ENCODE measurements at places on chromosomes 3 and 15.

DNA sequence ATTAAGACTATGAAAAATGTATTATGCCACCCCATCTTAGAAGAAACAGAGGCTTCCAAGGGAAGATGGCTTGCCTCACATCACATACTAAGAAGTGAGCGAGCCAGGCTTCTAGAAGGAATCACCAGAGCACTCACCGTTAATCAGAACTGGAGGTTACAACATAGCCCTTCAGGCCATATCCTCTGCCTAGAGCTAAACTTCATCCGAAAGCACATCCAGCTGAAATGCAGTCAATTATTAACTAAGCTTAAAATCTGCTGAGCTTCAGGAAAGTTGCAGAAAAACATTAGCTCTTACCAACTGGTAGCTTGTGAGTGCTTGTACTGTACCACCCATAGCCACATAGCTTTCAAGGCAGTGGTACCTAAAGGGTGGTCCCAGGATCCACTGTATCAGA lies 483.2 kb downstream of the TBL1XR1 start:
- DNase-seq: no peak

DNA sequence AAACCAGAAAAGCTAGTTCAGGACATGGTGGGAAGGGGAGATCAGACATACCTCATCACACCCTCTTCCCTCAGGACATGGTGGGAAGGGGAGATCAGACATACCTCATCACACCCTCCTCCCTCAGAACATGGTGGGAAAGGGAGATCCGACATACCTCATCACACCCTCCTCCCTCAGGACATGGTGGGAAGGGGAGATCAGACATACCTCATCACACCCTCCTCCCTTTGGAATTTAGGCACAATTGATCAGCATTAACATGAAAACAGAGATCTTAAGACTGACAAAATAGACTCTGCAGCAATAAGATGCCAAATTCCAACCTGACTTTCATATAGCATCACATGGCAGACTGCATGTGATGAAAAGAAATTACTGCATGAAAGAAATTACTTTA lies 412.7 kb upstream of the ZNF717 start:
- no peak for DNase-seq

GRCh38 chr15:87901926-87902690 lies 354.4 kb downstream of the NTRK3 start:
- DNase-seq: no peak

DNA sequence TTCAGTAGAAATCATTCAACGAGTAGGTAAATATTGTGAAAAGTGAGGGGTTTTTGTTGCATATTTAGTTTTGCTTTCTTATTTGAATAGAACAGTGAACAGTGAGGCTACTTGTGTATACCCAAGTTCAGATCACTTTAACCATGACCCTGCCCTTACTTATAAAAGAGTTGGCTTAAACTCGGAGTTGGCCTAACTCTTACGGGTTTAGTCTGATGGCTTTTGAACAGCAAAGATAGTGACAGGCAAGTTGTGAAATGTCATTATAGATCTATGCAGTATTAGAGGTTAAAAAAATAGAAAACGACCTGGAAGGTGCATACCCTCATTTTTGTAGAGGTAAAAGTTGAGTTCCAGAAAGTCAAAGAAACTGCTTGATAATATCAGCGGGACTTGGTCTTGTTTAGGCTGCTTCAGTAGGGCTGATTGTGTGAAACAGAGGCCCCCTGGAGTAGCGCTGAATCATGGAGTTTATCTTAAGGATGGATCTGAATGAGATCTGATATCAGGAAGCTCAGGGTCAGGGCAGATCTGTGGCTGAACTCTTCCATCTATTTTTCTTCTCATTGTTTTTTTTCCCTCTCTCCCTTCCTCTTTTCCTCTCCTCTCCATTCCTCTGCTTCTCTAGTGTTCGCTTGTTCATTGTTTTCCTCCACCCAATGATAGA lies 359.8 kb downstream of the LPP start:
- no peak for DNase-seq

DNA sequence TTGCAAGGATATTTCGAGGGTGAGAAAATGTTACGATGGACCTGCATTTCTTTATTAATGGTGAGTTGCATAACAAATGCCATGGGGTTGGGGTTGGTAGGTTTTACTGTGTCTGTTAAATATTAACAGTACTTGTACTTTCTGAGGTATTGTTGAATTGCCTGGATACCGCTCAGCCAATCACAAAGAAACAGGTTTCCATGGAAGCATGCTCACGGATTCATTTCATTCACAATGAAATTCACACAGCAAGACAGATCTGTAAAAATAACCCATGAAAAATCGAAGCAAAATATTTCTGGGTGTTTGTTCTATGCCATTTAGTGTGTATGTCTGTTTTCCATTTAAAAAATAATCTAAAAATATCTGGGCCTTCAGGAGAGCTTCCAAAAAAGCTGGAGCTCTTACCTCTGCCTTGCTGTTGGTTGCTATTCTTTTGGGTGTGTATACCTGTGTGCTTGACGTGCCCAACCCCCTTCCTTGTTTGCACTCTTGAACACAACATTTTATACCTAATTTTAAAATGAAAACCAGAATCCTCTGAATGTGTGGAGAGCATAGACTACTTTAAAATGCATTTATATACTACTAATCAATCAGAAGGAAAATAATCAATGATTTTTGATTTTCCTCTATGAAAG lies 479.8 kb upstream of the TBL1XR1 start:
- DNase-seq: no peak

- DNase-seq: no peak
These were observed 7.8 kb downstream of the MFSD1 start for GRCh38 chr3:158809642-158810041.

GRCh38 chr3:37729119-37729518 lies 132.6 kb upstream of the CTDSPL start:
- DNase-seq: no peak

DNA sequence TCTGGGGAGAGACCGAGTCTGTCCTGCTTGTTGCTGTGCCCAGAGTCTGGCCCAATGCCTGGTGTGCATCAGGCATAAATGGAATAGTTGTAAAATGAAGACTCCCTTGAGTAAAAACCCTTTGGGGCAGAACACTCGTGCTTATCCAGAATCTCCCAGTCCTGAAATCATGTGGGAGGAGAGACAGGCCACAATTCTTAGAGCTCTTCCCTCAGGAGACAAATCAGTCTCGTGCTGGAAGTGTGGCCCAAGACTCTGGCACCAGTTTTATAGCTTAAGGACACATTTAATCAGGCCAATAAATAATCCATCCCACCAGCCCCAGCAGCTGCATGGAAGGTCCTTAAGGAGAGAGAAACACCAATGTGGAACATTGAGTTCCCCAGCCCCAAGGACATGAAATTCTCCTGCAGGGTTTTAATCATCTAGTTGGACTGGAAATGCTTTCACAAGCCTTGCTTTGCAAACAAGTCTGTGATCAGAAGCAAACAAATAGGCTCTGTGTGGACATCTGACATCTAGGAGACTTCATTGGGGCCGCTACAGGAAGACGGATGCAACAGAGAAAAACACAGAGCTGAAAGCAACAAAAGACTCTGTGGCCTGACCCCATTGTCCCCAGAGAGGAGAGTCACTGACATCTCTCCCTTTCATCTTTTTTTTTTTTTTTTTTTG lies 70.4 kb downstream of the LSM3 start:
- no peak for DNase-seq

DNA sequence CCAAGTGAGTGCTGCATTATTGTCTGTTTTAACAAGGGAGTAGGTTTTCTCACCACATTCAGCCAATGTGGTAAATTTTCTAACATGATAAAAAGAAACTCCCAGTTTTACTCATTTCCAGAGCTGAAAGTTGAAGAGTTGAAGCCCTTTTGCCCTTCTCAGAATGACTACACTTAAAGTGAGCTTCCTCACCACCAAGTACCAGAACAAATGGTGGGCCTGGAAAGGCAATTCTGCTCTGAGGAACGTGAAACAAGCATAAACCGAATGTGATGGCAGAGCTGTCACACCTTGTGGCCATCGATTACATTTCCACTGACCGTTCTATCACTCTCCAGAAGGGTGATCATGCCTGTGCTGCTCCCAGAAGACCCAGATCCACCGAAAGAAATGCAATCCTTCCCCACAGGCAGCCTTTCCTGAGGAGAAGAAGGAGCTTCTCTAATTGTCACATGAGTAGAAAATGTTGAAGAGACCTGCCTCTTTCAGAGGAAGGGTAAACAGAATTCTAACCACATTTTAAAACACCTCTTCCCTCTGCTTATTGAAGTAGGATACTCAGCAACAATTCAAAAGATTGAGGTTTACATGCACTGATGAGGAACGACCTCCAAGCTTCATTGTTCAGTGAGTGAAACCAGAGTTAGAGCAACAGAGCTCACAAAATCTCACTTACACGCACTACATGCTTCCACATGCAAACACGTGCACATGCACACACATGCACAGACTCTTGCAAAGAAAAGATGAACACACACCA lies 21.4 kb upstream of the CCR9 start:
- DNase-seq: no peak

- DNase-seq: peak; percentile 97
These were observed 256.5 kb downstream of the SHQ1 start for GRCh38 chr3:72591522-72592421.

- no peak for DNase-seq
These were observed 77.4 kb upstream of the KLHL25 start for GRCh38 chr15:85872125-85872524.

DNA sequence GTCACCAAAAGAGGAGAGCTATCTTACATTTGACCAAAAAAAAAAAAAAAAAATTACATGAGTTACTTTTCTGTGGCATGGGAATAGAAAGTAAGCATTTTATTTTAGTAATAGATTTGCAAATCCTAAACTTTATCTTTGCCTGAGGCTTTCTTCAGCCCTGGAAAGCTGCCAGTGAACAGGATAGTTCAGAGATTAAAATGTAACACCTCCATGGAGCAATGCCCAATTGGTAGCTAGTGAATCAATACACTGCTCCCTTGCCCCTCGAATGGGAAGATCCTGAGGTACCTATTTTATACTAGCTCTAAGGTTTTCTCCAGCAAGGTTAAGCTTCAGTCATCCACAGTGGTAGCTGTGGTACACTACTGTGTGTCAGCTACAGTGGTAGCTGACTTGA lies 867.1 kb downstream of the NAALADL2 start:
- no peak for DNase-seq

- DNase-seq: no peak
These were observed 51.8 kb downstream of the CYP11A1 start for GRCh38 chr15:74315626-74316025.

- DNase-seq: no peak
These were observed 309.6 kb upstream of the TLE3 start for GRCh38 chr15:70407336-70407670.

DNA sequence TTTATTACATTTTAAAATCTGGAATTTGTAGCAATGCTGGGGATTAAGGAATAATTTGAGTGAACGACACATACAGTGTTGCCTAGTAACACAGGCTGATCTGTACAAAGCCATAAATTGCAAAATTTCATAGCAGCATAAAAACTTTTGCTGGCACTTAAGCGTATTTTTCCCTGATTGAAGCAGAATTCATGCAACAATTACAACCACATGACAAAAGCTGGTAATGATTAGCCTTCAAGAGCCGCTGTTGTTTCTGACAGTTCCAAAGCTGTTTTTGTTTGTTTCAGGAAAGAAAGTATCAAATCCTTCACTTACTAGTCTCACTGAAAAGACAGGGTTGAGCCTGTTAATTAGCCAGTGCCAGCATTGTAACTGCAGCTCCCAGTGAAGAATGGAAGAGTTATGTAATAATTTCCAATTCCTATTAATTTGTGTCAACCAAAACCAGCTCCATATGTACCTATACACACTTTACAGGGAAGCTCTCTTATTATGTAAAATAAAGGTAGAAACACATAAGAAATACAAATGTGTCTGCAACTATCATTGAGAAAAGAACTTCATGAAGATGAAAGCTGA lies 60.7 kb downstream of the AGTR1 start:
- DNase-seq: no peak

GRCh38 chr3:53255423-53255774 lies 423 bp downstream of the TKT start:
- DNase-seq: no peak

DNA sequence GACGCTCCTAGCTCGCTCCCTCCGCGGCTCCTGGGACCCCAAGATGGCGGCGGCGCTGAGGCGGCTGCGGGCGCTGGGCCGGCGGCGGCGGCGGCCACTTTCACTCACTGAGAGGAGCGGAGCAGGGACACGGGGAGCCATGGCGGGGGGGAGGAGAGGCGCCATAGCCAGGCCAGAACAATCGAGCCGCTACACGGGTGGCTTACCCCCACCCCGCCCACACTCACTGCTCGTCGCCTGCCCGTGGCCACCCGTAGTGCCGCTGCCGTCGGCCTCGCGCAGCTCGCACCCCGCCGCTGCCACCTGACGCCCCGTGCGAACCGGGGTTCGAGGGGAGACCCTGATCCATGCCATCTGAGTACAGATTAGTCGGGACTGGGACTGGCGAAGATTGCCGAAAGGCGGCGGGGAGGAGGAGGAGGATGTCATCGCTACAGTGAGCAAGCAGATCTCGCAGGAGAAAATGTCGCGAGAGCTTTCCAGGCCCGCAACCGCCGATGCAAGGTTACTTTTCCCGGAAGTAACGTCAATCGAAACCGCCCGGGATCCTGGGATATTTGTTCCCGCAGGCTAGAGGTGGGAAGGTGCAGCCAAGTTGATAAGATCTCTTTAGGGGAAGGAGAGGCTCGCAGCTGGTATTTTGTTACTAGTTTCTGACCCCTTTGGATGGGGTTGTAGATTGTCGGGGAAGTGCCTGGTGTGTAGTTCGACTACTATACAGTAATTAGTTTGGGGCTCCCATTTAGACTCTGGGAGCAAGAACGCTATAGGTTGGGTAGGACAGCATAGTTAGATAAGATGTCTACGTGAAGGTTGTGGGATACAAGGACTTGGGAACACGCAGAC lies at the start of gene INO80:
TSS of gene INO80 (minus strand) at position 165 of the 846 bp plus-strand sequence. CDS start 19,970 bp downstream, outside the sequence.
- DNase-seq: peak; percentile 98

DNA sequence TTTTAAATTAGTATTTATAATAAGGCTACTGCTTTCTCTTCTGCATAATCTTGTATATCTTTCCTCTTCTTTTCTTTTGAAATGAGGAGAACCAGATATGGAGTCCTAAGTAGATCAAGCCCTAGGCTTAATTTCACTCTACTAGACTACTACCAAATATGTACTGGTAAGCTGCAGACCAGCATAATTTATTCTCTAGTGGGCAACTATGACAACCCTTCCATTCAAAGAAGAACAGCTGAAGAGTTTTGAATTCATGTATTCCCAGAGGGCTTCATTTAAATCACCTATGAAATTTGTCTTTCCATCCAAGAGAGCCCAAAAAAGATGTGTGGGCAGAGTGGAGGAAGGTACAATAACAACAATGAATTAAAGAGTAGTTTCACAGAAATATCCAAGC lies 10.0 kb downstream of the RAD18 start:
- DNase-seq: no peak

- no peak for DNase-seq
These were observed 28.3 kb upstream of the ETV5 start for GRCh38 chr3:186137051-186137685.

GRCh38 chr15:70034596-70034995 lies 63.1 kb downstream of the TLE3 start:
- no peak for DNase-seq

DNA sequence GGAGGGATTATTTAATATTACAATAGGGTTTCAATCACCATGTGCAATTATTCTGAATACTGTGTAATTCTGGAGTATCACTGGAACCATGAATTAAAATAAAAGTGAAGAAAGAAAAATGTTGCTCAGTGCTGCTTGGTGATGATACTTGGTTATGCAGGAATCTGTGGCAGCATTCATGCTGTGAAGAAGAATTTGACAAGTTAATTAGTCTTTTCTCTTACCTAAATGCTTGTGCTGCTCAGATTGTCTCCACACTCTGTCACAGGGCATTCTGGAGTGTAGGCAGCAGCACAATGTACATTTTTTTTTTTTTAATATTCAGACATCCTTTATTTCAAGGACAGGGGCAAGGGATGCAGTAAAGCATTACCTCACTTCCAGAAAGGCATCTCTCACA lies 749.3 kb upstream of the CADM2 start:
- no peak for DNase-seq

Data from H4 (cell line).